ELR (cell line): ENCODE measurements at places on chromosomes 11 and 22.

GRCh38 chr22:25237503-25237902 is 18.1 kb downstream of the CRYBB2 start:
- no peak for DNase-seq

GRCh38 chr11:72735495-72736027 is 16.6 kb downstream of the ARAP1 start:
- DNase-seq = peak; percentile 71

DNA sequence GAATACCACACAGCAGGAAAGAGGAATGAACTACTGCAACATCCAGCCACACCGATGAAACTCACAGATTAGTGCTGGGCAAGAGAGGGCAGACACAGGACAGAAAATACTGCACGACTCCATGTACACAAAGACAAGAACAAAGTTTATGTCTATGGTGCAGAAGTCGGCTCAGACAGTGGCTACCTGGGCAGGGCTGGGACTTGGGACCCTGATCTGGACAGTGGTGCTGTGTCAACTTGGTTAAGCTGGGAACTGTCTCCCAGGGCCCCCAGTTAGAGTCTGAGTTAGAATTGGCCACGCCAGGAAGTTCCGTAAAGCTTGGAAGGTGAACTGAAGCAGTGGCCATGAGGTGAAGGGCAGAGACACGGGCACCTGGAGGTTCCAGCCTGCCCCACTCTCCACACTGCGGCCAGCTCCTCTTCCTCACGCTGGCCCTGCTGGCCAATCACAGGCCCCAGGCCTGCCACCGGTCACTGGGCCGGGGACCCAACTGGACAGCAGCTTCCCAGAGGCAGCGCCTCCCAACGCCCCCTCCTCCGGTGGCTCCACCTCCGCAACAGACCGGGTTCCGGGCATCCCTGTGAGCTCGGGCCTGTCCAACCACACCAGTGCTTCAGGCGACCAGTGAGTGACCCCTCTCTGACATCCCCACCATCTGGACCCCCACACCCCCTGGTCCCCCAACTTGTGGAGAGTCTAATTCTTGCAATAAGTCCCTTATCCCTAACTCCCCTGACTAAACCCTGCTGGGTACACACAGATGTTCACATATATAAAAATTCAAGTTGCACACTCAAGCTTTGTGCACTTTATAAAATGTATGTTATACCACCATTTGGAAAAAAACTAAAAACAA is 93.7 kb downstream of the MICAL3 start:
- no peak for DNase-seq

- peak; percentile 69 for DNase-seq
Observed at GRCh38 chr11:57476757-57477506, 16.6 kb downstream of the RTN4RL2 start.

GRCh38 chr11:116072601-116073410 is 568.6 kb upstream of the CADM1 start:
- DNase-seq = no peak

GRCh38 chr11:120079750-120080610 is 57.9 kb downstream of the TRIM29 start:
- DNase-seq = peak; percentile 15

GRCh38 chr22:26322179-26322905 is 106.7 kb upstream of the ASPHD2 start:
- DNase-seq = peak; percentile 98

GRCh38 chr11:114167355-114167754 is 107.8 kb downstream of the ZBTB16 start:
- DNase-seq = no peak

DNA sequence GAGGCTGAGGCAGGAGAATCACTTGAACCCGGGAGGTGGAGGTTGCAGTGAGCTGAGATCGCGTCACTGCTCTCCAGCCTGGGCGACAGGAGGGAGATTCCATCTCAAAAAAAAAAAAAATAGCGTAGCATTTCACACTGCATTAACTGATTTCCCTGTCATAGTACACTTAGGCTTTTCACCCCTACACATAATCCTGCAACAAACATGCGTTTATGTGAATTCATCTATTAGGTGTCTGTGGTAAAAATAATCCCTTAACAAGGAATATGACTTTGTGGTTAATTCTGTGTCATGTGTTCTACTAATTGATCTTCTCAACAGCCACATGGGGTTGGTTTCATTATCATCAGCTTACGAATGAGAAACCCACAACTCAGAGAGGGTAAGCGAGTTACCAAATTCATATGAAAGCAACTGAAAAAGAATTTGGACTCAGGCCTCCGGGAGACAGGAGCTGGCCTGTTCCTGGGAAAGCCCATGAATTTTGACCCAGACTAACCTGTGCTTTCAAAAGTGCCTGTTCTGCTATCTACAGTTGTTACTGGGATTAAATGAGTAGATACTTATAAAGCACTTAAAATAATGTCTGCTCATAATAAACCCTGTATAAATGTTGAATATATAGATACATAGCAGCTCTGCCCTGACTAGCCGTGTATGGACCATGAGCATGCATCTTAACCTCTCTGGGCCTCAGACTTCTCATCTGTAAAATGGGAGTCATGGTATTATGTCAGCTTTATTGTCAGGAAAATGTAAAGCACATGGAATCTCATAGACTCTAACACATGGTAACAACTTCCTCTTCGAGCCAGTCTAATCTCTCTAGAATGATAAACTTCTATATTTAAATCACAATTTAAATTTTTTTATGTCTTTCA is 36.6 kb downstream of the KCNJ1 start:
- DNase-seq = peak; percentile 10

DNA sequence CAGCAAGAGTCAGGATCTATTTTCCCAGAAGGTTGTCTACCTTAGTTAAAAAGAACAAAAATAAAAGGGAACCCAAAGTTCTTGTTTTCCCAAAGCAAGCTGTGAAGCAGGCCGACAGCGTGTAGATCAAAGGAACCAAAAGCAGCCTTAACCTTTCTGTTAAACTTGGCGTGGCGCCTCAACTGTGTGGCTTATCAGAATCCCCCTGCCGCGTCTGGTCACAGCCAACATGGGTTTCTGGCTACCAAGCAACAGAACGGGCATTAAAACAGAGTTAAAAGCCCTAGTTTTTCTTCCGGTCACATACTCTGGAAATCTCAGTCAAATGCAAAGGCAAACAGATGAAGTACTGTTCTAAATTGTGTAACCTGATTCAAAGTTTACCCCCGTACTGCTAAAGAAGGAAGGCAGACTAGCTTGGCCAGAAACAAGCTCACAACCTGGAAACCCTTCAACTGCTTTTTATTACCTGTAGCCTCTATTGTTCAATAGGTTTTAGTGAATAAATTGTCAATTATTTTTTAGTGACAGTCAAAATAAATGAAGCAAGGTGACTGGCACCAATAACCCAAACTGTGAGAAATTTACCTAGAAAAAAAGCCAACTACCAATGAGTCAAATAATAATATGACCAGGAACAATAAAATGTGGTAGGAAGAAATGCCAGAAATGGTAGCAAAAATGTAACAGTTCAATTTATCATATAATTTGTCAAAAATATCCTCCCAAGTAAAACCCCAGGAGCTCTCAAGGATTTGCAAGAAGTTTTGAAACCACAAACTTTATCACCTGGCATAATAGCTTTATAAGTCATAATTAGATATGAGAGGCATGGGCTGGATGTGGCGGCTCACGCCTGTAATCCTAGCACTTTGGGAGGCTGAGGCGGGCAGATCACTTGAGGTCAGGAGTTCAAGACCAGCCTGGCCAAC is 21.4 kb downstream of the CHKA start:
- DNase-seq = no peak

DNA sequence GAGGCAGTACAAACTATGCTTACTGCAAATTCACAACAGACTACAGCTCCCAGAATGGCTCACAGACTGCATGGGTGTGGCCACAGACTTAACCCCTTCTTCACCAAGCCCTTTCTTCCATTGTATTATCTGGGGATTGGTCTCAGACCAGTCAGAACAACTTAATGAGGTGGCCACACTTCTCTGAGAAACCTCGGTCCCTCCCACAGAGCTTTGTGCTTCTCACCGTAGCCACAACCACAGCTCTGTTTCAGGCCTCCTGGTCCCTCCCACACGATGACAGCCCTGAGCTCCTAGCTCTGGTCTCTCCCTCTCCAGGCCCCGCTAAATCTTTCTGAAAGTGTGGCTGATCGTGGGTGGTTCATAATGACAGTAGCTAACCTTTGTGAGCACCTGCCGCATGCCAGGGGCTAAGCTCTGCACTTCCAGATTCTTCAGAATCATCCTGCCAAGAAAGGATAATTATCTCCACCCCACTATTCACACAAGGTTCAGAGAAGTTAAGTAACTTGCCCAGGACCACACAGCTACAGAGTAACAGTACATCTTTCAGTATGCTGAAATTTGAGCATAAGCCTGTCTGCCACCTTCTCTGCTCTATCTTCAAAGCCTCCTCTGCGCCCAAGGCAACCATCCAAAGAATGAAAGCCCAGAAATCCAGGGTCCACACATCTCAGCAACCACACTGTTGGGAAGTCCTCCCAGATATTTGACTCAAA is 5.4 kb downstream of the PDE2A start:
- DNase-seq = no peak

DNA sequence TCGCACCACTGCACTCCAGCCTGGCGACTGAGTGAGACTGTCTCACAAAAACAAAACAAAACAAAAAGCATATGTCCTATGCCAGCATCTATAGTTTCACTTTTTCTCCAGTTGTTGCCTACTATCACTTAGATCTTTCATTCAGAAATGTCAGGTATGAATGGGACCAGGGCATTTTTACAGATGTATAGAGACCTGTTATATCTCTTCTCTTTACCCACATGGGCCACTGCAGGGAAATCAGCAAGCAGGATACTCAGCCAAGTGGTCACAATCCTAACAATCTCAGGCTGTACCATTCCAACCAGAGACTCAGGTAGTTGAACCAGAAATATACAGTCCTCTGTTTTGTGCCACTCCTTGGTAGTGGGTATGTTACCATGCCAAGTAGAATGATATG is 16.0 kb upstream of the SREBF2 start:
- no peak for DNase-seq

GRCh38 chr22:50112151-50113118 is 22.6 kb downstream of the MOV10L1 start:
- DNase-seq = peak; percentile 78

GRCh38 chr11:8766043-8766987 is 83.7 kb downstream of the RPL27A start:
- peak; percentile 68 for DNase-seq

- DNase-seq = no peak
Observed at GRCh38 chr11:41286751-41287150, 172.7 kb downstream of the LRRC4C start.

- no peak for DNase-seq
Observed at GRCh38 chr11:15565880-15566279, 451.2 kb downstream of the INSC start.

GRCh38 chr22:47434336-47435203 is 672.1 kb downstream of the TBC1D22A start:
- DNase-seq = no peak

GRCh38 chr11:102664001-102664752 is 39.0 kb upstream of the MMP20 start:
- DNase-seq = peak; percentile 30

- peak; percentile 68 for DNase-seq
Observed at GRCh38 chr11:67370351-67371076, 2.9 kb downstream of the CLCF1 start.
